ENCODE measurements at places on chromosomes 13 and 19. TPM values are rescaled to one million over a fixed set of nuclear protein-coding genes. Genes with fewer than 3 reads are reported as not detected.

The PLK5 gene
- polyA plus RNA-seq, result 0.47 TPM

The MYPOP gene
- polyA plus RNA-seq, result 5.4 TPM

The PEAK3 gene
- 0.27 TPM for polyA plus RNA-seq

The NLRP7 gene
- 0.05 TPM for polyA plus RNA-seq

The CGB1 gene
- polyA plus RNA-seq, result not detected

The FUT3 gene
- polyA plus RNA-seq, result 0.16 TPM

The PTPRH gene
- polyA plus RNA-seq, result 34.9 TPM

The FOXA3 gene
- polyA plus RNA-seq, result 0.03 TPM

The STXBP2 gene
- 15.5 TPM for polyA plus RNA-seq

The CYP4F2 gene
- polyA plus RNA-seq, result not detected

The ZNF772 gene
- 9.1 TPM for polyA plus RNA-seq

The ZNF382 gene
- 2.8 TPM for polyA plus RNA-seq

The PARP4 gene
- polyA plus RNA-seq, result 21.6 TPM

The UGGT2 gene
- polyA plus RNA-seq, result 21.1 TPM

The PMIS2 gene
- not detected for polyA plus RNA-seq

The ZNF177 gene
- 6.1 TPM for polyA plus RNA-seq

The OR7C1 gene
- polyA plus RNA-seq, result 1.3 TPM

The AMH gene
- not detected for polyA plus RNA-seq

The ASPDH gene
- polyA plus RNA-seq, result 1.4 TPM

The FUT6 gene
- 0.03 TPM for polyA plus RNA-seq

The PRTN3 gene
- 0.20 TPM for polyA plus RNA-seq

The LRRC8E gene
- polyA plus RNA-seq, result 11.4 TPM

The S1PR5 gene
- polyA plus RNA-seq, result 0.97 TPM

The KLK12 gene
- polyA plus RNA-seq, result 0.17 TPM

The PABPC3 gene
- 0.07 TPM for polyA plus RNA-seq

The IZUMO4 gene
- 24.6 TPM for polyA plus RNA-seq

The ZNF829 gene
- polyA plus RNA-seq, result 4.3 TPM

The AMER2 gene
- polyA plus RNA-seq, result 0.11 TPM

The FARSA gene
- 62.1 TPM for polyA plus RNA-seq

The KIR2DL1 gene
- polyA plus RNA-seq, result 0.15 TPM

The SMIM24 gene
- polyA plus RNA-seq, result not detected

The WASF3 gene
- 18.1 TPM for polyA plus RNA-seq

The NANOS3 gene
- 0.71 TPM for polyA plus RNA-seq

The WDR88 gene
- 0.03 TPM for polyA plus RNA-seq

The ICAM5 gene
- polyA plus RNA-seq, result 0.20 TPM

The NDUFA7 gene
- polyA plus RNA-seq, result 140 TPM

The URAD gene
- polyA plus RNA-seq, result not detected

The CPB2 gene
- not detected for polyA plus RNA-seq

The CEACAM4 gene
- 0.95 TPM for polyA plus RNA-seq

The JSRP1 gene
- 0.71 TPM for polyA plus RNA-seq

The LRG1 gene
- 0.80 TPM for polyA plus RNA-seq

The ZNF837 gene
- 6.1 TPM for polyA plus RNA-seq

The PRR20C gene
- not detected for polyA plus RNA-seq

The CYP2S1 gene
- polyA plus RNA-seq, result 1.2 TPM

The PRR19 gene
- 0.51 TPM for polyA plus RNA-seq

The PSG7 gene
- not detected for polyA plus RNA-seq

The PPP1R37 gene
- polyA plus RNA-seq, result 45.4 TPM

The TSHZ3 gene
- polyA plus RNA-seq, result 5.4 TPM

The SERPINE3 gene
- not detected for polyA plus RNA-seq

The LILRA1 gene
- polyA plus RNA-seq, result 0.88 TPM

The NRTN gene
- polyA plus RNA-seq, result 8.7 TPM

The SLC25A41 gene
- polyA plus RNA-seq, result 1.4 TPM

The ATP7B gene
- polyA plus RNA-seq, result 1.7 TPM

All from adrenal gland (tissue), 19 donors.